Activated naive CD8-positive, alpha-beta T cell treated with anti-CD3 and anti-CD28 coated beads, Interleukin-2, amount 10 ng/mL, durations not matched to agents 7 days and 5 days (primary cell): ENCODE measurements at places on chromosomes 16 and 17. TPM values are rescaled to one million over a fixed set of nuclear protein-coding genes. Genes with fewer than 3 reads are reported as not detected.
A peak's percentile ranks its signal among the peaks of the same experiment; 100 is the strongest.

DNA sequence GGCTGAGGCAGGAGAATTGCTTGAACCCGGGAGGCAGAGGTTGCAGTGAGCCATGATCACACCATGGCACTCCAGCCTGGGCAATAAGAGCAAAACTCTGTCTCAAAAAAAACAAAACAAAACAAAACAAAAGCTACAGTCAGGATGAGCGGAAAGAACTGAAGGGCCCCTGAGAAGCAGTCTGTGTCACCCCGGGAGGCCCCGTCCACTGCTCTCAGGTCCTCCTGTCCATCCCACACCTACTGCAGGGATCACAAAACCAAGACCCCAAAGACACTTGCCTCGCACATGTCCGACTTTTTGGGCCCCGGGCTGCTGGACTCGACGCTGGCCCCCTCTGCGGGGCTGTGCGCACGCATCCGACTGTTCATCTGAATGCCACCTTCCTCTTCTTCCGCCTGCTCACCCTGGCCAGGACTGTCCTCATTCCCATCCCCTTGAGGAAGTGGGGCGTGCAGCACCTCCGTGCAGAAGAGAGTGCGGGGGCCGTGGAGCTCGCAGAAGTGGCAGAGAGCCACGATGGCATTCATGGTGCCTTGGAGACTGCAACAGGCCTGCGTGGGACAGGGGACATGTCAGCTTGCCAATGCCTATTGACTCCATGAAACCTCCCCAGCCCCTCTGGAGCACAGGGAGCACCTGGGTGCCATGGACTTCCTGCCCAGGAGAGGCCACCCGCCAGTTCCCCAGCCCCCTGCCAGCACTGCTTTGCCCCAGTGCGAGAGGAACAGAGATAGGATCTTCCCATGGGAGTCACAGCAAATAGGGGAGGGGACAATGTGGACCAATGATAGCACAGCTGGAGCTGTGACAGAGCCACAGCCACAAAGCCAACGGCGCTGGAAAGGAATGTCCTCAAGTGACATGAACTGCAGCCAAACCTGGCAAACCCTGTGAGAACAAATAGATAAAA, 9.1 kb downstream of the FLCN start:
- peaks cover 19% of the 10 kb centered on the region for H3K36me3 ChIP-seq
- DNase-seq = no peak
- no peaks in the 10 kb centered on the region for H3K27me3 ChIP-seq
- H3K4me3 ChIP-seq = no peak overlapping the region

GRCh38 chr17:36939802-36940312, 2.6 kb downstream of the LHX1 start:
- no peak overlapping the region for H3K4me3 ChIP-seq
- peaks cover 37% of the 10 kb centered on the region for H3K4me1 ChIP-seq
- H3K27ac ChIP-seq = peak overlapping the region; percentile 79
- H3K36me3 ChIP-seq = peaks cover 6% of the 10 kb centered on the region
- DNase-seq = no peak

DNA sequence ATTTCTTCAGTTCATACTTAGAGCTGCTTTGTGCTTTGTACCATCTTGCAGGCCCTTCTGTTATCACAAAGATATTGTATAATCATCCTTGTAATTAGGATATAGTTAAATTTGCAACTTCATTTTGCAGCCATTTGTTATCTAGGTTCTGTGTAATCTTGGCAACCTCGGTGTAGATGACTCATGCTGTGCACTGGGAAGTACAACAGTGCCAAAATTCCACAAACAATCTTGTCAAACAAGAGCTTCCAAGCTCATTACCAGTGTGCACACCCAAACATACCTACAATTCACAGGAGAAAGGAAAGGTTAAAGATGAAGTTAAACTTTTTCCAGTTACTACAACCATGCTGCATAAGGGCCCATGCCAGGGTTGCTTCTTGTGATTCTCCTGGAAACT, 1231.8 kb downstream of the CDH11 start:
- H3K4me1 ChIP-seq = no peaks in the 10 kb centered on the region
- H3K27ac ChIP-seq = no peak overlapping the region
- no peak for DNase-seq
- H3K27me3 ChIP-seq = no peaks in the 10 kb centered on the region
- no peak overlapping the region for H3K4me3 ChIP-seq

DNA sequence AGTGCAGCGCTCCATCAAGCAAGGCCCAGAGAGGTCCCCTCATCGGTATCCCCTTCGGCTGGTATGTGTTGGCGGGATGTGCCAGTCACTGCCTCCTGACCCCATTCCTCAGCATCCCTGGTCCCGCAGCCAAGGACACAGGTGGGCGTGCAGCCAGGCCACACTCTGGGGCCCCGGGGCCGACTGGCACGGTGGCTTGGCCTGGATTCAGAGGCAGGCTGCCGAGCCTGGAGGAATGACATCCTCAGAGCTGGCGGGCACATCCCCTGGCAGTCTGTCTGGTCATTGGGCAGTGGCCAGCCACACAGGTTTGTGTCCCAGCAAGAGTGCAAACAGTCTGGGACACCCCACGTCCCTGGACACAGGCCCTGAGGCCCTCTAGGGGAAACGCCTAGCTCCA, 111.1 kb downstream of the SDK2 start:
- H3K4me3 ChIP-seq = no peak overlapping the region
- no peaks in the 10 kb centered on the region for H3K27me3 ChIP-seq
- H3K4me1 ChIP-seq = peaks cover 13% of the 10 kb centered on the region
- no peaks in the 10 kb centered on the region for H3K36me3 ChIP-seq
- no peak for DNase-seq

GRCh38 chr16:30376461-30376902, 1.9 kb downstream of the MYL11 start:
- H3K27ac ChIP-seq = peak overlapping the region; percentile 98
- H3K4me3 ChIP-seq = no peak overlapping the region
- peaks cover 22% of the 10 kb centered on the region for H3K36me3 ChIP-seq
- peaks cover 32% of the 10 kb centered on the region for H3K4me1 ChIP-seq
- no peak for DNase-seq

DNA sequence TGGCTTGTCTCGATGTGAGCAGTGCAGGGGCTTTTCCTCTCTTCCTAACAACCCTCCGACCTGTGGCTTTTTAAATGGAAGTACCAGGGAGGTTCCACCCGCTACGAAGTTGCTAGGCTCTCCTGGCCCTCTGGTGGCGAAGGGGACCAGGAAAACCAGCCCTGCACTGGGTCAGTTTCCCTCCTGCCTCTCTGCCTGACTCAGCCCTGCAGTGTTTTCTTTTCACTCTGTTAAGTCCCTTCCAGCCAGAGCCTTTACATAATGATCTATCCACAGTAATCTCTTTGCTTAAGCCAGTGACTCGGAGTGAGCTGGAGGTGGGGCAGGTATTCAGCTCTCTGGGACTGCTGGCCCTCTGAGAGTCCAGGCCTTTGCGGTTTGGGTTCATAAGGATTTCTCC, 331.3 kb upstream of the EEF2KMT start:
- no peak overlapping the region for H3K27ac ChIP-seq
- H3K36me3 ChIP-seq = no peaks in the 10 kb centered on the region
- no peaks in the 10 kb centered on the region for H3K4me1 ChIP-seq
- peaks cover 2% of the 10 kb centered on the region for H3K27me3 ChIP-seq
- no peak for DNase-seq

DNA sequence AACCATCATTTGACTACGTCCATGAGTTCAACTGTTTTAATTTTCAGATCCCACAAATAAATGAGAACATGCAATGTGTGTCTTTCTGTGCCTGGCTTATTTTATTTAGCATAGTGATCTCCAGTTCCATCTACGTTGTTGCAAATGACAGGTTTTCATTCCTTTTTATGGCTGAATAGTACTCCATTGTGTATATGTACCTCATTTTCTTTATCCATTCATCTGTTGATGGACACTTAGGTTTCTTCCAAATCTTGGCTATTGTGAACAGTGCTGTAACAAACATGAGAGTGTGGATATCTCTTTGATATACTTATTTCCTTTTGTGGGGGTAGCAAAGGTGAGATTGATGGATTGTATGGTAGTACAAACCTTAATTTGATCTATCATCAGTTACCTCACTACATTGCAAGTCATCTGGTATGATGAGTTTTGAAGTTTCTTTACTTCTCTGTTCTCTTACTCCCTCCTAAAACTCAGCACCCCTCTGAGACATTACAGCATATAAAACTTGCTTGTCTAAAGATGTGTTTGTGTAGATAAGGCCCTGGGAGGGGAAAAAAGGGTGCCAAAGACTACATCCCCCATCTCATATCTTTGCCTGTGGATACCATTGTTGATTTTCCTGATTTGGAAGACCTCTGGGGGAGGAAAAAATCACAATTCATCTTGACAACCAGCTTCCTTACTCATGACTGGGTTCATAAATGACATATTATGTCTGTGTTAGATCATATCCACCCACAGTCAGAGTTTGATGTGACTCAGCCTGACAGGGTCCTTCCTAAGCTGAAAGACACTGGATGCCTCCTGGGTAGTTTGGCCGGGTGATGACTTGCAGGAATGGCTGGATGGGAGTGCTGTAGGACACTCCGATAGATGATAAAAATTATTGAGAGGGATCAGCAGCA, 47.6 kb downstream of the ABCA9 start:
- no peaks in the 10 kb centered on the region for H3K36me3 ChIP-seq
- no peaks in the 10 kb centered on the region for H3K4me1 ChIP-seq
- no peak overlapping the region for H3K27ac ChIP-seq
- peaks cover 2% of the 10 kb centered on the region for H3K27me3 ChIP-seq
- no peak for DNase-seq
- H3K4me3 ChIP-seq = no peak overlapping the region

GRCh38 chr17:19294443-19294842, 57.3 kb downstream of the EPN2 start:
- no peak overlapping the region for H3K4me3 ChIP-seq
- peaks cover 27% of the 10 kb centered on the region for H3K27me3 ChIP-seq
- no peak for DNase-seq

GRCh38 chr17:48522031-48522653, 8.7 kb downstream of the HOXB1 start:
- H3K27ac ChIP-seq = no peak overlapping the region
- DNase-seq = no peak
- H3K36me3 ChIP-seq = peaks cover 3% of the 10 kb centered on the region
- peaks cover 65% of the 10 kb centered on the region for H3K27me3 ChIP-seq

DNA sequence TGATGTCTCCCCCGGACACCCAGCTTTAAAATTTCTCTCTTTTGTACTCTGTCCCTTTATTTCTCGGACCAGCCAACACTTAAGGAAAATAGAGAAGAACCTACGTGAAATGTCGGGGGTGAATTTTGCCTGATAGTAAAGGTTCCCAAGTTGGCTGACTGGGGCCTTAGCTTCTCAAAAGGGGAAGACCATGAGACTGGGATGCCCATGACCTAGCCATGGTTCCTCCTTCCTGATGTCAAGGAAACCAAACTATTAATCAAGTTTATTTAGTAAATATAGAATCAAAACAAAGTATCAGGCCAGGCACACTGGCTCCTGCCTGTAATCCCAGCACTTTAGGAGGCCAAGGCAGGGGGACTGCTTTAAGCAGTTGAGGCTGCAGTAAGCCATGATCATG, 2.4 kb upstream of the EIF1 start:
- no peak for DNase-seq
- H3K4me3 ChIP-seq = no peak overlapping the region
- H3K36me3 ChIP-seq = peaks cover 18% of the 10 kb centered on the region
- H3K27ac ChIP-seq = no peak overlapping the region
- no peaks in the 10 kb centered on the region for H3K27me3 ChIP-seq

DNA sequence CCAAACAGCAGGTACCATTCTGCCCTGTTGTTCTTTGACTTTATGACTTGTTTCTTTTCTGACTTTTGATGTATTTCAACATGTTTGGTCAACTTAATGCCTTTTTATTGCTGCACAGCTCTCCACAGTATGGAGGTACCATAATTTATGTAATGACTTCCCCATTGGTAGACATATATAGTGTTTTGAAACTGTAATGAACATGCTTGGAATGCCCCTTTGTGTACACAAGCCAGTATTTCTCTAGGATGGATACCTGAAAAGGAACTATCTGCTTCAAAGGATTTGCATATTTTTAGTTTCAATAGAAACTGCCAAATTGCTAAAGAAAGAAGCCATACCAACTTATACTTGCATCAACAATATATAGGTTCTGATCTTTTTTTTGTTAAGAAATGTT, 66.1 kb downstream of the NOG start:
- no peak overlapping the region for H3K27ac ChIP-seq
- no peak for DNase-seq
- H3K4me3 ChIP-seq = no peak overlapping the region
- peaks cover 3% of the 10 kb centered on the region for H3K27me3 ChIP-seq
- no peaks in the 10 kb centered on the region for H3K36me3 ChIP-seq

GRCh38 chr16:4361944-4362311, 9.7 kb upstream of the VASN start:
- H3K27ac ChIP-seq = no peak overlapping the region
- peaks cover 10% of the 10 kb centered on the region for H3K36me3 ChIP-seq
- H3K27me3 ChIP-seq = no peaks in the 10 kb centered on the region
- DNase-seq = no peak
- H3K4me1 ChIP-seq = no peaks in the 10 kb centered on the region
- no peak overlapping the region for H3K4me3 ChIP-seq

GRCh38 chr17:50035945-50036344, 20.0 kb upstream of the ITGA3 start:
- peaks cover 13% of the 10 kb centered on the region for H3K27me3 ChIP-seq
- DNase-seq = no peak
- H3K36me3 ChIP-seq = no peaks in the 10 kb centered on the region
- no peaks in the 10 kb centered on the region for H3K4me1 ChIP-seq

DNA sequence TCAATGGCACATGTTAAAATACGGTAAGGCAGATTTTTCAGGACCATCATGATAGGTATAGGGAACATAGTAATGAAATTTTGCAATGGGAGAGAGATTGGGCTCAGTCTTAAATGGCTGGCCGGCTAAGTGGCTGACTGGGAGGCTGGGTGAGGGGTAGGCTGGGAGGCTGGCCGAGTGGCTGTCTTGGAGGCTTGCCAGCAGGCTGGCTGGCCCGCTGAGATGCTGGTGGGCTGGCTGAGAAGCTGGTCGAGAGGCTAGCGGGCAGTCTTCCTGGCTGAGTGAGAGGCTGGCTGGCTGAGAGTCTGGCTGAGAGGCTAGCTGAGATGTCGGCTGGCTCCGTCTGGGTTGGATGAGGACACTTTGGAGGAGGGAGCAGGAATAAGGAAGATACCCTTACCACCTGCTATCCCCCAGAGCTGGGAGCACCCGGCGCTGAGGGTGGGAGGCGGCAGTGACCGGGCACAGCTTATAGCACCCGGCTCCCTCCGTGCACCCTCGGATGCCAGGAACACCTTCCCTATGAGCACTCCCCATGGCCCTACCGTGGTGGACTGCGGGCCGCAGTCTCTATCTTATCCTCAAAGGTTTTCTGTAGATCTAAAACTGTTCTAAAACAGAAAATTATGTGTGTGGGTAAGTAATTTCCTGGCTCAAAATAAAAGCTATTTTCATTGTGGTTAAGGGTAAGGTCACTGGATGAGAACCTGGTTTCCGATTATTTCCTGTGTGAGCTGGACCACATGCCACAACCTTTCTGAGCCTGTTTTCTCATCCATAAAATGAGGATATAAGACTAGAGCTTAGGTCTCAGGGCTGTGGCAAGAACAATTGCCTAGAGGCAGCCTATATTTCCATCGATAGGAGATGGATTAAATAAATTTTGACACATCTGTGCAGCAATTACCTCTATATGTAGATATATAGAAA, 34.5 kb upstream of the TMC5 start:
- peaks cover 56% of the 10 kb centered on the region for H3K27me3 ChIP-seq
- H3K4me3 ChIP-seq = peak overlapping the region; percentile 38
- peaks cover 30% of the 10 kb centered on the region for H3K4me1 ChIP-seq
- peak; percentile 29 for DNase-seq
- peak overlapping the region; percentile 39 for H3K27ac ChIP-seq

The CNGB1 gene
- not detected for total RNA-seq

The GNGT2 gene
- 34.2 TPM for total RNA-seq

The CRHR1 gene
- total RNA-seq = not detected
